ENCODE measurements at places on chromosomes 5 and 9.

GRCh38 chr9:130193531-130194377 lies 21.6 kb downstream of the NCS1 start:
- no peak for DNase-seq

GRCh38 chr9:91157883-91158282 lies 203.8 kb downstream of the AUH start:
- DNase-seq = no peak

GRCh38 chr5:179324760-179325295 lies 20.4 kb downstream of the ADAMTS2 start:
- no peak for DNase-seq

GRCh38 chr9:126411225-126411947 lies 84.8 kb downstream of the MVB12B start:
- no peak for DNase-seq

- no peak for DNase-seq
These were observed 173.4 kb downstream of the NR3C1 start for GRCh38 chr5:143229896-143230675.

DNA sequence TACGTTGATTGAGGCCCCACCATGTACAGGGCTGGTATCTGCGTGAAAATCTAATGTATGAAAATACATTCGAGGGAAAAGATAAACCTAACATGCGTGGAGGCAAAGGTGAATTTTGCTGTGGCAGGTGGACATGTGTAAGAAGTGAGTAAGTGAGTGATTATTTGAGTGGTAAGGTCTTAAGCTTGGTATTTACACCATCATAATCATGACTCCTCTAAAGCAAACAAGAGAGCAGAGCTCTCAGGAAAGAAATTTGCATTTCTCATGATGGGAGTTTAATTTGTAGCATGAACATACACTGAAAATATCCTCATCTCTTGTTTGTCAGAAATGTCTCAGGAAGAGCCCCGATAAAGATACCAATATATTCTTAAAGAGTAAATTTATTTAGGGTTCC lies 260.6 kb downstream of the PSAT1 start:
- DNase-seq = no peak

GRCh38 chr9:115591584-115591984 lies 473.6 kb upstream of the TNC start:
- no peak for DNase-seq

- no peak for DNase-seq
These were observed 462 bp downstream of the NUDCD2 start for GRCh38 chr5:163459462-163459818.

DNA sequence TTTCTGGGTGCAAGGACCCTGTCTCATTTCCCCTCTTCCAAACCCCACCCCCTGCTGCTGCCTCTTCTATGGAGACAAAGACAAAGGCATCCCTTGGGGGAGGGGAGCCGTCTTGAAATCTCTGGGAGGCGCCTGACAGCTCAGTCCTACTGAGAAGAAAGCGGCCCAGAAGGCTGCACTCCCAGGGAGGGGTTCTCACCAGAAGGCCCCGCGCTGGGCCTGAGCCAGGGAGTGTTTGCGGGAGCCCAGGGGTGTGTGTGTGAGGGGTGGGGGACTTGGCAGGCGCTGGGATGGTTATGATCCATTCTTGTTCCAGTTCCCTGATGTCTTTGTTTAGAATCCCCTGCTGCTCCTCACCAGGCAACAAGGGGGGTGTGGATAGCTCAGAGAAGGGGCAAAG lies 45.7 kb upstream of the ALDH1B1 start:
- no peak for DNase-seq

- DNase-seq = no peak
These were observed 17.9 kb upstream of the GPX8 start for GRCh38 chr5:55141945-55142690.

DNA sequence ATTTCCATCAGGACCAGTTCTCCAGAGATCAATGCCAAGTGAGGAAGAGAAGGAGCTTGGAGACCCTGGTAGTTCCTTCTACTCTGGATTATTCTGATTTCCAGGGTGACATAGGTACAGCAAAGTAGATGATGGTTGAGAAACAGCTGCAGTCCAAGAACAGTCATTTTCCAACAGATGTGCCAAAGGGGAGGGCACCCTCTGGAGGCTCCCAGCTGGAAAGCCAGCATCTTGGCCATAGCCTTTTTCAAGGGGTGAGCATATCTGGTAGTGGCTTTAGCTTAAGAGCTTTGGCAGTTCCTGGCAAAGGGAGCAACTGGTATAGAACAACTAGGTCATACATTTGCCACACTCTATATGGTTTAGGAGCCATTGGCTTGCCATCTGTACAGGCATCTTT lies 492.7 kb downstream of the RASEF start:
- DNase-seq = no peak

DNA sequence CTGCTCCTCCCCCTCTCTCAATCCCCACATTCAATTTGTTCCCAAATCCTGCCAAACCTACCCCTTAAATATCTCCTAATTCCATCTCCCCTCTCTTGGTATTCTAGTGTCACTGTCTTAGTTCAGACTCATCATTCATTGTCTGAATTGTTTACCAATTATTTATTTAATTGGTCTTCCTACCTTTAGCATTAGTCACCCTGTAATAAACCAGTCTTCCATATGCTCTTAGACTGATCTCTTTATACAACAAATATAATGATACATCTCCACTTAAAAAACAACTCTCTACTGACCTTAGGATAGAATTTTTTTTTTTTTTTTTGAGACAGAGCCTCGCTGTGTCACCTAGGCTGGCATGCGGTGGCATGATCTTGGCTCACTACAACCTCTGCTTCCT lies 51.4 kb downstream of the RFK start:
- no peak for DNase-seq

- DNase-seq = no peak
These were observed 14.8 kb downstream of the RASEF start for GRCh38 chr9:83047839-83048775.

DNA sequence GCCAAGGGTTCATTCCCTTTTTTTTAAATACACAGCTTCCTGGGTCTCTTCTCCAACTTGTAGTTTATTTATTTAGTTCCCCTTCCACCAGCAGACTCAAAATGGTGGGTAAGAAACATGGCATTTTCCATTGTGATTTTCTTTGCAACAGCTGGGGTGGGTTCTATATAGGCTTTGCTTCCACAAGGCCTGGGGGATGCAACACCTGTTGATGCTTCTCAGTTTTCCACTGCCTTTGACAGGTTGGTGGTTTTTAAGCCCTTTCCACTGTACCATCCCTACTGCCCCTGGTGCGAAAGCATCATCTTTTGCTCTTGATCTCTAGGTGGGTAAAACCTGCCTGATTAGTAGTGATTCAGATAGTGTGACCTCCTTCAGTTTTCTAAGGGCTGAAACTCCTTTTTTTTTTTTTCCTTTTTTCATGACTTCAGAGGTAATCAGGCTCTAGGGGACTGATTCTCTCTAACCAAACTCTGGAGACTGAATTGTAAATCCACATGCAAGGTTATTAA lies 8.5 kb downstream of the KDM3B start:
- no peak for DNase-seq

DNA sequence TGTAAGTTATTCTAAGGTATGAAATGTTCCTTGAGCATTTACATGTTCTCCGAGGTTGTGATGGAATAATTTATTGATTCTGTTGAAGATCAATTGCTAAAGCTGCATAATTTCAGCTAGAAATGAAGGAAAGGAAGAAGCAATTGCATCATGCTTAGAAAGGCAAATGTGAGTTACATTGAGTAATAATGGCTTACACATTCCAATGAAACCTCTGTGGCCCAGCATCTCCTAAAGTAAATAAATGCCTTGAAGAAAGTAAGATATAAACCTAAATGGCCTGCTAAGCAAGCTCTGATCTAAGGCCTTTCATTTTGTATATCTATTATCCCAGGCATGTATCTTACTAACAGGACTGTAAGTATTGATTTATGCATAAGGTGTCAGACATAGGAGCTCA lies 677.3 kb upstream of the RGMB start:
- no peak for DNase-seq

DNA sequence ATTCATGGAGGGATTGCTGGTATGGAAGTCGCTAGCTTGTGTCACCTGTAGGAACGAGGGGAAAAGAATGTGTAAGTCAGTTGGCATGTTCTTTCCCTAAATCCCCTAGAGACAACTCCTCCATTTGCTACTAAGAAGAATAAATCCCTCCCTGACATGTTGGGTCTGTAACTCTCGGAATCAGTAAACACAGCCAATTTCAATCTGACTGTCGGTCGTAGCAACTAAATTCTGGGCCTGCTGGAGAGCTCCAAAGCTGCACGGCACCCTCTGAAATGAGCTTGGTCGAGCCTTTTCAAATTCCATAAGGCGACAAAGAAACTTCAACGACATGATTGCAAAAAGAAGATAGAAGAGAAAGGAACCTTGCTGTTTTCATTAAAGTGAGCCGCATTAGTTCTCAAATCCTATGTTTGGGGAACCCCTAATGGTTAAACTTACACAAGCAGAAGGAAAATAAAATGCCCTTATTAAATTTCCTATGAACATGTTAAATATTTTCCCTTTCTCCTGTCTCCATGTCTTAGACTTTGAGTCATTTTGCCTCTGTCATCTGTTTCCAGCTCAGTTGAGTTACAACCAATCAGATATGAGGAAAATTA lies 735.8 kb upstream of the WWC1 start:
- no peak for DNase-seq

- DNase-seq = no peak
These were observed 13.7 kb downstream of the WNK2 start for GRCh38 chr9:93197670-93198069.

- no peak for DNase-seq
These were observed 31.9 kb upstream of the FSTL4 start for GRCh38 chr5:133644000-133644865.

- DNase-seq = no peak
These were observed 6.5 kb upstream of the TLE4 start for GRCh38 chr9:79565245-79565644.

GRCh38 chr9:75231167-75231566 lies 142.9 kb downstream of the OSTF1 start:
- no peak for DNase-seq

DNA sequence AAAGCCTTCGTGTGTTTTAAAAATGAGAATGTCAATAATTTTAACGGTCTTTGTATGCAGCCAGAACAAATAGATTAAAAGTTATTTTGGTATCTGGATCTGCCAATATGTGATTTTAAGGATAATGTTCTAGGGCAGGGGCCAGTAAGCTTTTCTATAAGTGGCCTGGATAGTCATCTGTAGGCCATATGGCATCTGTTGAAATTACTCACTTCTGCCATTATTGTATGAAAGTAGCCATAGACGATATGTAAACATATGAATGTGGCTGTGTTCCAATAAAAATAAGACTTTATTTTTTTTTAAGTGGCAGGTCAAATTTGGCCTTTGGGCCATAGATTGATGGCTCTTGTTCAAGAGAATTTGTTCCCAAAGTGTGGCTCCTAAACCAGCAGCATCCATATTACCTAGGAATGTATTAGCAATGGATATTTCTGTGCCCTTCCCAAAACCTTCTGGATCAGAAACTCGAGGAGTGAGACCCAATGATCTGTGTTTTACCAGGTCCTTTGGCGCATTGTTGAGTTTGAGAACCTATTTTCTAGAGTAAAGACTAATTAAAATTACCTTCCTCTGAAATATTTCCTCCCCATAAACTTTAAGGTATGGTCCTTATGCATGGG lies 55.9 kb downstream of the C6 start:
- DNase-seq = no peak

DNA sequence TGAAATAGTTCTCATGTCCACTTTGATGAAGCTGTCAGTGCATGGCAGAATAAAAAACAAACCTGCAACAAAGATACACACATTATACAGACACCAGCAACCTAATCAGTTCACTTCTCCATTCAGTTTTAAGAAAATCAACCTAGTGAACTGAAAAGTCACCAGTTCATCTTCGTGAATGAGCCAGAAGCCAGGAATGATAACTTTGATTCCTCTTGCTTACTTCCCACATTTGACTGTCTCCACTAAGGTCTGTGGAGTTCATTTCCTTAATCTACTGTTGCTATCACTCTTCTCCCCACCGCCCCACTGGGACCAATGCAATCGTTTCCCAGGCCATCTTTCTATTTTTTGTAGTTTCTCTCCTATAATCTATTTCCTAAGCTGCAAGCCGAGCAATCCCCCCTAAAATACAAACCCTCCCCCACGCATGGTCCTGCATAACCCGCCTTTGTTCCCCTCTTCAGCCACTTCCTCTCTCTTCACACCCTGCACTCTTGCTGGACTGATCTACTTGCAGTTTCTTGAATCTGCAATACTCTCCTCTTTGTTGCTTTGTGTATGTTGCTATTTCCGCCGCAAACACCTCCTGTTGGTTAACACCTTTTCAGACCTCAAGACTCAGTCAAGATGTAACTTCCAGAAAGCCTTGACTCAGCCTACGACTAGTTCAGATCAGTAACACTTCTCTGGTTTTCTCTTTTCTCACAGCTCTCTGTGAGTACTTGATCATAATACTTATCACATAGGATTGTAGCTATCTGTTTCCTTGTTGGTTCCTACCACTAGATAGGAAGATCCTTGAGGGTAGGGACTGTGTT lies 16.6 kb downstream of the STOM start:
- DNase-seq = peak; percentile 53

- no peak for DNase-seq
These were observed 19.4 kb downstream of the RAB14 start for GRCh38 chr9:121182101-121182836.

- no peak for DNase-seq
These were observed 48.8 kb downstream of the PRRT1B start for GRCh38 chr9:131593936-131594665.

- no peak for DNase-seq
These were observed 16.5 kb upstream of the RLN2 start for GRCh38 chr9:5321058-5321457.

DNA sequence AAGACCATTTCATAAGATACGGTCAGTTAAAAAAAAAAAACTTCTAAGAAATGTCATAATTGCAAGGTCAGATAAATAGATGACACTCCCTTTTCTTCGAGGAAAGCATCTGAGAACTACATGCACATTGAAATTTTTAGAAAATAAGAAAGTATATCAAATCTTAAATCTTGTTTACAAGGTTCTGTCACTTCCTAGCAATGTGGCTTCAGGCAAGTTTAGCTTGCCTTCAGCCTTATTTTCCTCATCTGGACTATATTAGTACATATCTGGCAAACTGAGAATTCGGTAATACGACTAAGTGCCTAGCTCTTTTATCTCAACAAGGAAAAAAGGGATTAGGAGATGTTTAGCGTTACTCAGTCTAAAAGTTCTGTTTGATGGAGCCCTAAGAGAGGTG lies 32.5 kb upstream of the OR2K2 start:
- DNase-seq = no peak

GRCh38 chr5:172533399-172534228 lies 79.3 kb upstream of the SH3PXD2B start:
- no peak for DNase-seq

GRCh38 chr9:9998491-9999287 lies 614.1 kb downstream of the PTPRD start:
- no peak for DNase-seq

All from stimulated activated CD8-positive, alpha-beta memory T cell treated with anti-CD3 and anti-CD28 coated beads, Interleukin-2, amount 100 ng/mL, for 1 hour (primary cell).